ENCODE measurements at places on chromosomes 4 and X.
A peak's percentile ranks its signal among the peaks of the same experiment; 100 is the strongest.

GRCh38 chr4:81408341-81408740 lies 63.4 kb downstream of the RASGEF1B start:
- DNase-seq = no peak

- DNase-seq = peak; percentile 86
These were observed 805 bp downstream of the ATP8A1 start for GRCh38 chr4:42655921-42656678.

GRCh38 chr4:112519689-112520597 lies 4.0 kb upstream of the NEUROG2 start:
- DNase-seq = no peak

- peak; percentile 94 for DNase-seq
These were observed 50.0 kb downstream of the CYTL1 start for GRCh38 chr4:4969298-4969697.

DNA sequence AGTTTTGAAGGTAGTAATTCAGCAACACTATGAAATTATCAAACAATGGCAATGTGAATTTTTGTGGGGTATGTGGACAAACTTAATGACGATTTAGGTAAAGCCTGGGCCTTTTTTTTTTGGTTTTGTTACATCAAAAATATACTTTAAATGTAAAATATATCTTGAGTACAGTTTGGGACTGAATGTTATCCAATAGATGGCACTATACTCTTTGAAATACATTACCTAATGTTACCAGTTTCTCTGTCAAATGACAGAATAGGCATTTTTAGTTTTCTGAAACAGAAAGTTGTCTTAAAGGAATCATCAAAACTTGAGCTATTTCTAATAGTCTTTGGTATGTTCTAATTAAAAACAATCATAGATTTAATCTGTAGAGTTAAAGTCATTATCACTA lies 1651.9 kb downstream of the C4orf33 start:
- DNase-seq = no peak

DNA sequence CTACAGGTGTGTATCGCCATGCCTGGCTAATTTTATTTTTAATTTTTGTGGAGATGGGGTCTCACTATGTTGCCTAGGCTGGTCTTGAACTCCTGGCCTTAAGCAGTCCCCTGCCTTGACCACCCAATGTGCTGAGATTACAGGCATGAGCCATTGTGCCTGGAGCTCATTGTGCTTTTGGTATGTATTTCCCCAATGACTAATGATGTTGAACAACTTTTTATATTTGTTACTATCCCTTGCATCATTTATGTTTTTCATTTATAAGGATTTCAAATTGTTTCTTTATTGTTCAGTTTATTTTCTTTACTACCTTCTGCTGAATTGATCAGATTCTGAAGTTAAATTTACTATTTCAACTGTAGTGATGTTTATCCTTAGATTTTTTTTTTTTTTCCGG lies 199.7 kb downstream of the CEP135 start:
- DNase-seq = no peak

DNA sequence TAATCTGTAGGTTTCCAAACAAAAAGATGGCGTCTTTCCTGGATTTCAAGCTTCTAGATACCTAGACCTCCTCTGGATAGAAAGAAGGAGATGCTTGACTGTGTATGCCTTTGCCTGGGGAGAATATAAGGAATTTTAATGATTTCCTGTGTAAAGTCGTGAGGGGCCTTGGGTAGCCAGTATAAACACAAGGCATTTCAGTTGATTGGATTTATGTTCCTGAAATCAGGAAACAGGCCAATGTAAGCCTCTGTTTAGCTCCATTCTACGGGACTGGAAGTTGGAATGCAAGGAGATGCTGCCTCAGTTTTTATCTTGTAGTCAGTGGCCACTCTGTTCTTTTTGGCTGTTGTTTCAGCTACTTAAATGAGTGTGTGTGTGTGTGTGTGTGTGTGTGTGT lies 137.2 kb downstream of the GUCY2F start:
- no peak for DNase-seq

DNA sequence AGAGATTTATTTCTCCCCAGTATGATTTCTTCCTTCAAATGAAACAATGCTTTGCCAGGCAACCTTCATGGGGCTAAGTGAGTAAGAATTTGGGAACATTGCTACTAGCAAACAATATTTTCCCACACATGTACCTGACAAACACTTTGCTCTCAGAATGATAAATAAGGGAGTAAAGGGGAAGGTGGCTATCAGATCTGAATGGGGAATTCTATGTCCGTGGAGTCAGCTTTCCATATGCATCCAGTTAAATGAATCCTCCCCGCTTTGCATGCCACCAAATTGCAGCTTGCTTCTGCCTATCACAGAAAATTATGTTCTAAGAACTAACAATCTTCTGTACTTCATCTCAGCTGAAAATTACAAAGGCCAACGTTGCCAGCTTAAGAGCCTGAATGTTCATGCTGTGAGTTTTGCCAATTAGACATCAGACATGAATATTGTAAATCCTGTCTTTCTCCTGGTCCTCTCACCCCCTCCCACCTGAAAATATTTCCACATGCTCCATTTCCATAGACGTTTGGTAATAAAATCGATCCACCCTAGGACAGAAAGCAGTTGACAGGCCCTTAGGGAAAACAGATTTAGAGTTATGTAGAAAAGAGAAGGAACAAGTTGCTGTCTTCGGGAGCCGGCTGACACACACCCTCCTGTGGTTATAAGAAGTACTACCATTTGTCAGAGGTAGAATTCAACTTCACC lies 6.3 kb downstream of the MEPE start:
- no peak for DNase-seq

- DNase-seq = no peak
These were observed 942.2 kb downstream of the TRAM1L1 start for GRCh38 chr4:116143198-116143597.

GRCh38 chrX:39398963-39399261 lies 597.7 kb downstream of the MID1IP1 start:
- no peak for DNase-seq

DNA sequence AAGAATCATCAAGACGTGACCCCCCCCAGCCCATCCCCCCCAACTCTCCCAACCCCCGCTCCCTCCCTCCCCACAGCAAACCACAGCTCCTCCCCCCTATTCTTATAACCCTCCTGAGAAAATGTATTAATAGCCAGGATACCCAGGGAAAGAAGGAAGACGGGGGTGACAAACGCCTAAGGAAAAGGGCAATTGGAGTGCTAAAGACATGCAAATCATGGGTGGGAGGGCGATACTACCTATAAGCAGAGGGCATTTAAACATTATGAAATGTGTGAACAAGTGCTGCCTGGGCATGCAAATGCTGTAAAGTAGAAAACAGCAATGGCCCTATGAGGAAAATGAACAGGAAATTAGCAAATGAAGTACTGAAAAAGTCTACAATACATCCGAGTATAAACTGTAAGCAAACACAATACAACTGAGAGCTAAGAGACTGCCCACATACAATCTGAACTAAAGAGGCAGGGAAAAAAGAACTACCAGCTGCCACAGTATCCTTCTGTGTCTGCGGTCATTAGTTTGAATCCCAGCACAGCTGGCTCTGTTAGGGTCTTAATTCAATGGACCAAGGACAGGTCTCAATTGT lies 2.4 kb downstream of the CXXC4 start:
- no peak for DNase-seq

GRCh38 chrX:23333842-23334520 lies 668 bp upstream of the PTCHD1 start:
- no peak for DNase-seq

DNA sequence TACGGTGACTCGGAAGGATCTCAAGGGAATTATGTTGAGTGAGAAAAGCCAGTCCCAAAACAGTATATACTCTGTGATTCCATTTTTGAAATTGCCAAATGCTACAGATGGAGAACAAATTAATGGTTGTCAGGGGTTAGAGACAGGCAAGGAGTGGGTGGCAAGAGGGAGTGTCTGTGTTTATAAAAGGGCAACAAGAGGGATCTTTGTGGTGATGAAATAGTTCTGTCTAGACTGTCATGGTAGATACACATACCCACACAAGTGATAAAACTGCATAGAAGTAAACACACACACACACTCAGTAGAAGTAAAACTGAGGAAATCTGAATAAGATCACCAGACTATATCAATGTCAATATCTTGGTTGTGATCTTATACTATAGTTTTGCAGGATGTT lies 92.7 kb downstream of the CD99L2 start:
- DNase-seq = no peak

- no peak for DNase-seq
These were observed 19.0 kb downstream of the PHKA2 start for GRCh38 chrX:18964901-18965300.

GRCh38 chr4:108036213-108036612 lies 46.5 kb downstream of the HADH start:
- DNase-seq = no peak

GRCh38 chr4:98639108-98639507 lies 19.3 kb downstream of the TSPAN5 start:
- DNase-seq = no peak

GRCh38 chr4:15354371-15355297 lies 73.2 kb upstream of the C1QTNF7 start:
- DNase-seq = no peak

DNA sequence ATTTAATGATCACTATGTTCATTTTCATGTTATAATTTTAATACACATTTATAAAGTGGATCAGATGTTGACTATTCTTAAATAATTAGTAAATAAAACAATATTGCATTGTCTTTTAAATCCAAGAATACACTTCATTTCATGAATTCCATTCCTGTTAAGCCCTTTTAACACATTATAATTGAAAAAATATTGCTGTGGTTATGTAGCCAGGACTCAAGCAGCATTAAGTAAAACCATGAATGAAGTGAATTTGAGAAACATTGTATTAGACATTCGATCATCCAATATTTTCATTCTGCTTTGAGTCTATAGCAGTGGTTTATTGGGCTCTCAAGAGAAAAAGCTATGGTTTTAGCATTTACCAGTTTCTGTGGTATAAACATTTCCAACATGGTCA lies 94.2 kb upstream of the RAPGEF2 start:
- no peak for DNase-seq

DNA sequence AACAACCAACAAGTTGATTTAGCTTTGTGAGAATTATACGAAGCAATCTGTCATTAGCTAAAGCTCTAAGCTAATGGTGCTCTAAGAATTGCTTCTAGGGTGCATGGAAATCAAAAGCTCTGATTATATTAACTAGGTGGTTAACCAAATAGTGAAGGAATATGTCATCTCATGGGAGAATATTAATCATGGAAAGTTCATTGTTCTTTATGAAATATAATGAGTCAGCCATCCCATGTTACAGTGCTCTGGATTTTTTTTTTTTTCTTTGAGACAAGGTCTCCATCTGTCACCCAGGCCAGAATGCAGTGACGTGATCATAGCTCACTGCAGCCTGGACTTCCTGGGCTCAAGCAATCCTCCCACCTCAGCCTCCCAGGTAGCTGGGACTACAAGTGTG lies 10.5 kb downstream of the DCAF8L2 start:
- peak; percentile 24 for DNase-seq

DNA sequence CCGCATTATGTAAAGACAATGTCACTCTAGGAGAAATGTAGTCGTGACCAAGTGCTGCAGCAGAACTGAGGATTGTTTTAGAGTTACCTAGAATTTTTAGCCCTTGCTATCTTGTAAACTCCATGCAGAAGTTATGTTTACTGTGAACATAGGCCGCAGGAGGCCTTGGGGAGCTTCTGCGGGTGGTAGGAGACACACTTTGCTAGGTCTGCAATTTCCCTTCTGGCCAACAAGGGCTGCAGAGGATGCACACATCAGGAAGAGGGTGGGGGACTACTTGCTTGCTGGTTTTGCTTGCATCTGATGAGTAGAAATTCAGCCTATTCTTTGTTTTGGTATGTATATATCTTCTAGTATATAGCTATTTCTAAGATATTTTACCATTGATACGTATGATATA lies 23.1 kb downstream of the BANK1 start:
- DNase-seq = no peak

DNA sequence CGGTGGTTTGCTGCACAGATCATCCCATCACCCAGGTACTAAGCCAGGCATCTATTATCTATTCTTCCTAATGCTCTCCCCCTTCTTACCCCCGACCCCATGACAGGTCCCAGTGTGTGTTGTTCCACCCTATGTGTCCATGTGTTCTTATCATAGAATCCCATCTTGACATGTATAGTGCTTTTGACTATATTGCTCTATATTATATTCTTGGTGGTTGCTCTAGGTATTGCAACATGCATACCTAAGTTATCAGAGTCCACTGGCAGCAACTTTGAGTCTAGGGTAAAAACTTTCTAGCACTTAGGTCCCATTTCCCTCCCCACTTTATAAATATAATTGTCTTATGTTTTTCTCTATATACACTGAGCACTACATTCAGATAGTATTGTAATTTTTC lies 170.3 kb downstream of the TBX22 start:
- no peak for DNase-seq

DNA sequence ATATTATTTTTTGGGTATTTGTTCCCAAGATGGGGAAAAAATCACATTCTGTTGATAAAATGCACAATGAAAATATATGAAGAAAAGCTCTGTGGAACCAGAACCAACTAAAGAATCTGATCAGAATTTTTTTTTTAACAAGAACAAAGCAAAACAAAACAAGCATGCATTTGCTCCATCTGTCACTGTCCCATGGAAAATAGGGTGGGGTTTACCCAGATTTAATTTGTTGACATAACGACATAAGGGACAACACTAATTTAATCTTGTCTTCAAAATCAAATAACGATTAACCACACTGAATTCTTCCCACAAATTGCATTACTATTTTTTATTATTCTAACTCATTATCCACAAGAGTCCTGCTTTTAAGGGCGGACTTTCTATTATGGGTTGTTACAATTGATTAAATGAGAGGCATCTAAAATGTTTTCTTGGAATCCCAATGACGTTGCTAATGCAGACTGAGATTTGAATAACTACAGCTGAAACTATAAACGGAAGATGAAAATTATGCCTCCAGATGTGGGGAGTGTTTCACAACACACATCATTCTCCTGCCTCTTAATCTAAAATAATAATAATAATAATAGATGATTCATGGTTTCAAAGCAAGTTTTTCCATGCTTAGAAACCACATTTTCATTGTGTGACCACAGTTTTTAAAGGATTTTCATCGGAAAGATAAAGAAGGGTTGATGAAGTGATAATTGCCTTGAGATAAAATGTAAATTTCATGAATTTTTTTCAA lies 307.0 kb upstream of the CPEB2 start:
- DNase-seq = no peak

DNA sequence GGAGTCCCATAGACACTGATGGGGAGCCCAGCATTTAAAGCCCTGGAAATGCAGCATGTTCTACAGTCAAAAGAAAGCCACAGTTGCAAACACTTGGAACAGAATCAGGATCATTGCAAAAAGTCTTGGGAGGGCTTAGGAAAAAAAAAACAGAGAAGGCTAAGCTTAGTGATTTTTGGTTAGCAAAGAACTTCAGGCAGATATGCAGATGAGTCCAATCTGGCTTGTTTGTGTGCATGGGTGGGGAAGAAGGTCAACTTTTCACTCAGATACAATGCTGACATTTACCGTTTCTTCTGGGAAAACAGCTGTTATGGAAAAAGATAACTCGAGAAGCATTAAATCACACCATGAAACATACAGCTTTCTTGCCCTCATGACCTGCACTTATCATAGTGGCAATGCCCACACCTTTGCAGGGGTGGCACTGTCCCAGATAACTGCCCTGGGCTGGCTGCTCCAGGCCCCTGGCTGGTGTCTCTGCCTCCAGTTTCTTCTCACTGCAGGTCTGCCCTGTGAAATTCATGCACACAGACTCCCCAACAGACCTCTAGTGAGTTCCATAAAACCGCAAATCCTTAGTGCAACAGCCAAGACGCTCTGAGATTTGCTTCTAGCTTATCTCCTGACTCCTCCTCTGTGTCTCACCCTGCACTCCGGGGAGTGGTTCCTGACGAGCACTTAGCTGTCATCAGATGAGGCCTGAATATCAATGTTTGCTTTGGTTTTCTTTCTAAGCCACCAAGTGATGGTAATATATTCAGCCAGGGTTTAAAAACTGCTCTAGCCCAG lies 99.2 kb downstream of the DRD5 start:
- DNase-seq = no peak

GRCh38 chr4:169062897-169063244 lies 52.8 kb upstream of the CBR4 start:
- DNase-seq = no peak

Data from posterior vena cava (tissue), 2 donors.